ENCODE measurements at places on chromosomes 16 and 17.

DNA sequence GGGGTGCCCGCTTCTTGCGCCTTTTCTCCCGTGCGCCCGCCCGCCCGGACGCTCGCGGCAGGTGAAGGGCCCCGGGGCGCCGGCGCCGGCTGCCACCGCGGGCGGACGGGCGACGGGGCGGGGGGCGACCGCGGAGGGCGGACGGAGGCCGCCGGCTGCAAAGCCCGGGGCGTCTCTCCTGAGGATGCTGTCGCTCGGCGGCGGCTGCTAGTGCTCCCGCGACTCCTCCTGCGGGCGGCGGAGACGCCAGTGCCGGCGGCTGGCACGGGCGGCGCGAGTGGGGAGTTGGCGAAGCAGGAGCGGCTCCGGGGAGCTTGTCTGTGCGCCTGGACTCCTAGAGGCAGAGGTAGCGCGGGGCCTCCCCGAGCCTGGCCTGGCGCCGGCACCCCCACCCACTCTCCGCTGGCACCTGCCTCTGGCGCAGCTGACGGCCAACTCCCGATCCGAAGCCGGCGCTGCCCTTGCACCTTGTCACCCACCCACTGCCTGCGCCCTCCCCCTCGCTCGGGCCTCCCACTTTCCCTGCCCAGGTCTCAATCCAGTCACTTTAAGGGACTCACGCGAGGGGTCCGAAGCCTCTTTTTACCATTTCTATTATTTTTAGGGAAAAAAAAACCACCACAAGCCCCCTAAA lies at the start of gene FAM20A:
Gene FAM20A, minus strand, starts transcription at position 437 of the 634 bp plus-strand sequence. CDS start 701 bp downstream, outside the sequence.
- DNase-seq, result peak; percentile 34

DNA sequence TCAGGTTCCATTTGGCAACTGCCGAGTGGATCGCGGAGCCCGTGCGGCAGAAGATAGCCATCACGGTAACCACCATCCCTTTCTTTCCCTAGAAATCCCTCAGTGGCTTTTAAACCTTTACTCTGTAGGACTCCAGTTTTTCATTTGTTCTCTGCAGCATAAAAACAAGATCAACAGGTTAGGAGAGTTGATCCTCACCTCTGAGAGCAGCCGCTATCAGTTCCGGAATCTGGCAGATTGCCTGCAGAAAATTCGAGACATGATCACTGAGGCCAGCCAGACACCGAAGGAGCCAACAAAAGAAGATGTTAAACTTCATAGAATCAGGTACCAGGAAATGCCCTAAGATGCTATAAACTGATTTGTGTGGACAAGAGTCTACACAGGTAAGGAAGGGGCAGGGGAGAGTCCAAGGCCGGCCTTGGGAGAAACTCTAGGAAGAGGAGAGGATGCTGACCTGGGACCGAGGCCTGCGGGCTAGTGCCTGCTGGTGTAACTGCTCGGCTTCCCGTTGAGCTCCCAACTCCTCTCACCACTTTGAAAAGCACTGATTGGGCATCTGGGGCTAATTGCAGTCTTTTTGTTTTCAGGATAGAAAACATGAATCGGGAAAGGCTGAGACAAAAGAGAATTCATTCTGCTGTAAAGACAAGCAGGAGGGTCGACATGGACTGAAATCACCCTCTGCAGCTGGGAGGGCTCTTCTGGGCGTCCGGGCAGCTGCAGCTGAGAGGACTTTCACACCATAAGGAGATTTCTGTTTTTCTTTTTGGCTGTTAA lies 8.1 kb downstream of the MRPL58 start:
- no peak for DNase-seq

DNA sequence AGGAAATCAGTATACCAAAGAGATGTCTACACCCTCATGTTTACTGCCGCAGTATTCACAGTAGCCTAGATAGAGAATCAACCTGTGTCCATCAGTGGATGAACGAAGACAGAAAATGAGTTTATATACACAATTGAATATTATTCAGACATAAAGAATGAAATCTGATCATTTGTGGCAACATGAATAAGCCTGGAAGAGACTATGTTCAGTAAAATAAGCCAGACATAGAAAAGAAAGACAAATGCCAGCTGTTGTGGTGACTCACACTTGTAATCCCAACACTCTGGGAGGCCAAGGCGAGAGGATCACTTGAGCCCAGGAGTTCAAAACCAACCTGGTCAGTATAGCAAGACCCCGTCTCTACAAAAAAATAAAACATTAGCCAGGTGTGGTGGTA lies 16.1 kb downstream of the NUDT16L1 start:
- DNase-seq, result peak; percentile 18

DNA sequence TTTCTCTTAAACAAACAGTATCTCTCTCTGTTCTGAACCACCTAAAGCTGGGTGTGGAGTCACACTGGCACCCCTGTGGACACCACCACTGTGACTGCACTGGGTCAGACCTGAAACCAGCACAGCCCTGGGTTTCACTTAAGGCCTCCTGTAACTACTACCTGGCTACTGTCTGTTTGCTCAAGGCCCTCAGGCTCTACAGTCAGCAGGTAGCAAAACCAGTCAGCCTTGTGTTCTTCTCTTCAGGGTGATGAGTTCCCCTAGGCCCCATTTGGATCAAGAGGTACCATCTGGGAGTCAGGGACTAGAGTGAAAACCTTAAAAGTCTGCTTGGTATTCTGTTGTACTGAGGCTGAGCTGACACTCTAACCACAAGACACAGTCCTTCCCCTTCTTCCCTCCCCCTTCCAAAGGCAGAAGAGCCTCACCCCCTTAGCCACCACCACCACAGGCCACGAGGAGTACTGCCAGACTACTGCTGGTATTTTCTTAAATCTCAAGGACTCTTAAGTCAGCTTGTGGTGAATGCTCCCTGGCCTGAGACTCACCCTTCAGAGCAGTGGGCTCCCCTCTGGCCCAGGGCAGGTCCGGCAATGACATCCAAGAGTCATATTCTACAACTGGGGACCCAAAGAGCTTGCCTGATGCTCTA lies 153.2 kb upstream of the MON1B start:
- DNase-seq, result no peak

GRCh38 chr17:17823433-17824118 lies 13.2 kb downstream of the SREBF1 start:
- peak; percentile 69 for DNase-seq

GRCh38 chr17:80339118-80339517 lies 75.8 kb upstream of the ENDOV start:
- DNase-seq, result no peak

- peak; percentile 66 for DNase-seq
Observed at GRCh38 chr16:49620158-49620868, 235.6 kb downstream of the ZNF423 start.

DNA sequence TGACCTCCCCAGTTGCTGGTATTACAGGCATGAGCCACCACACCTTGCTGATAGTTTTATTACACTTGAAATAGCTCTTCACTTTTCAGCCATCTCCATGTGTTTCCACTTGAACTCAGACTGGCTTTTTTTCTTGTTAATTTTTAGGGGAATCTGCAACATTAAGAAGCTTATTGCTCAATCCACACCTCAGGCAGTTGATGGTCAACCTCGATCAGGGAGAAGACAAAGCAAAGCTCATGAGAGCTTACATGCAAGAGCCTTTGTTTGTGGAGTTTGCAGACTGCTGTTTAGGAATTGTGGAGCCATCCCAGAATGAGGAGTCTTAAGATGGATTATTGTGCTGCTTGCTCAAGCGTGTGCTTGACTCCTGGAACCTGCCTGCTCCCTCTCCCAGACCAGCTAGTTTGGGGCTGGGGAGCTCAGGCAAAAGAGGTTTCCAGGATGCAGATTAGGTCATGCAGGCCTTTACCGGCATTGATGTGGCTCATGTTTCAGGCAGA lies 8.6 kb downstream of the ZNHIT3 start:
- peak; percentile 60 for DNase-seq

- DNase-seq, result peak; percentile 75
Observed at GRCh38 chr17:1908699-1909309, 79.0 kb downstream of the RPA1 start.

- DNase-seq, result no peak
Observed at GRCh38 chr17:18039535-18040260, 490 bp downstream of the GID4 start.

- DNase-seq, result no peak
Observed at GRCh38 chr17:49635121-49635520, 42.8 kb downstream of the SPOP start.

DNA sequence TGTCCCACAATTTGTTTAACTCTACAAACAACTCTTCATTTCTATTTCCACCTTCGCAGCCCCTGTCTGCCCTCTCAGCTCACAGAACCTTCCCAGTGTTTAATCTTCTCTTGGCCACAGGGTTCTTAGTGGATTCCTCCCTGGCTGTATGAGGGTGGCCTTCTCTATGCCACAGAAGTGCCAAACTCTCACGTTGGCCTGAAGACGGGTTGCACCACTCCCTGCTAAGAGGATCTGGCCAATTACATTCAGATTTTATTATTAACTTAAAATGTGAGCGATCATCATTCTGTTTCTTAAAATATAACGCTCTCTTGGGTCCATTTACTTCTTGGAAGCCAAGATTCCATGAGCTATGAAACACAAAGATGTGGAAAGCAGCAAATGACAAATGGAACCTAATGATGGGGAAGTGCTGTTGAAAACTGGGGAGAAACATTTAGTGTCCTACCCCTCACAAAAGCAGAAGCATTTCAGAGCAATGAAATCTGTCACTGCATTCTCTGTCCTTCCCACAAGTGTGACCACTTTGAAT lies 91.3 kb upstream of the NOG start:
- DNase-seq, result no peak

GRCh38 chr17:63476854-63477479 lies at the start of gene ACE:
Gene ACE, plus strand, starts transcription at chr17:63477061. Its CDS starts 34 bp downstream, at chr17:63477095.
- no peak for DNase-seq

GRCh38 chr16:86016201-86016965 lies 117.4 kb downstream of the IRF8 start:
- peak; percentile 65 for DNase-seq

DNA sequence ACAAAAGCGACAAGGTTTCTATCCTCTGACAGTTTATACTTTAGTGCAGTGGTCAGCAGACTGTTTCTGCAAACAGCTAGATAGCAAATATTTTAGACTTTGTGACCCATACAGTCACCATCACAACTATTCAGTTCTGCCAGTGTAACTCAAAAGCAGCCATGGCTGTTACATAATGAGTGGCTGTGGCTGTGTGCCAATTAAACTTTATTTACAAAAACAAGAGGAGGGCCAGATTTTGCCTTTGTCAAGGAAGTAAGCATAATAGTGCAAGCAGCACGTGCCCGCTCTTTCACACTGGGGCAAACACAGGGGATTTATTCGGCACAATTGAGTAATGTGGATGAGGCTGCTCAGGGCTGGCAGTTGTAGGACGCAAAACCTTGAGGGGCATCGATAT lies 551.5 kb downstream of the MAF start:
- no peak for DNase-seq

DNA sequence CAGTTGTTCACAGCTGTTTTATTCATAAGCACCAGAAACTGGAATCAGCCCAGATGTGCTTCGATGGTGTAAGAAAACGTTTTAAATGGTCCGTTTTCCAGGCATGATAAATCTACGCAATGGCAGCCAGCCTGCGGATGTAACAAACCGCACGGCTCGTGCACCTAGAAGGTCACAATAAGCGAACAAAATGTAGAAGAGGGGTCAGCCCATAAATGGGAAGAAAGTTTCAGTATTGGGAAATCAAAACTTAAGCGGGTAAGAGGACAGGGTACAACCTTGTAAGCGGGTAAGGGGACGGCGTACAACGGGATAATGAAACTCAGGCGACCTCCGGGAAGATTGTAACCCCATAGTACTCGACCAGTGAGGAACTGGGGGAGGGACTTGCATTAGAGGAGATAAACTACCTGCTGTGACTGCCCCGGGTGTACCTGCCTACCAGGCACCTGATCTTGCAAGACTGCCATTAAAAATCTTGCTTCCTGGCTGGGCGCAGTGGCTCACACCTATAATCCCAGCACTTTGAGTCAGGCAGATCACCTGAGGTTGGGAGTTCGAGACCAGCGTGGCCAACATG lies 66.6 kb downstream of the ANKRD11 start:
- DNase-seq, result no peak

DNA sequence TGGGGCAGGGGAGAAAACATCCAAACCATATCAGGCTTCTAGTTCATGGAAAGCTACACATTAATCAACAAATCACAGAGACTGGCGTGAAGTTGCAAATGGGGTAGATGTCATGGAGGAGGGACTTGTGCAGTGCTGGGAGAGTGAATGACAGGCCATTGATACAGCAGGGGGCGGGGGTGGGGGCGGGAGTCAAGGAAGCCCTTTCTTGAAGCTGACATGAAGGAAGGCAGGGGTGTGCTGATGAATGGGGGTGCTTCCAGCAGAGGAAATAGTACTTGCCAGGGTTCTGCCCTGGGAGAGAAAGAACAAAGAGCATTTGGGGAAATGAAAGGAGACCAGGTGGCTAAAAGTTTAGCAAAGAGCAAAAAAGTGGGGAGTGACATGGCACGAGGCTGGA lies 269.9 kb downstream of the SHISA9 start:
- DNase-seq, result no peak

GRCh38 chr17:83079352-83079747 lies at the start of gene METRNL:
Gene METRNL, plus strand, starts transcription at chr17:83079609. Its CDS starts 207 bp downstream, at chr17:83079816.
- DNase-seq, result peak; percentile 70

DNA sequence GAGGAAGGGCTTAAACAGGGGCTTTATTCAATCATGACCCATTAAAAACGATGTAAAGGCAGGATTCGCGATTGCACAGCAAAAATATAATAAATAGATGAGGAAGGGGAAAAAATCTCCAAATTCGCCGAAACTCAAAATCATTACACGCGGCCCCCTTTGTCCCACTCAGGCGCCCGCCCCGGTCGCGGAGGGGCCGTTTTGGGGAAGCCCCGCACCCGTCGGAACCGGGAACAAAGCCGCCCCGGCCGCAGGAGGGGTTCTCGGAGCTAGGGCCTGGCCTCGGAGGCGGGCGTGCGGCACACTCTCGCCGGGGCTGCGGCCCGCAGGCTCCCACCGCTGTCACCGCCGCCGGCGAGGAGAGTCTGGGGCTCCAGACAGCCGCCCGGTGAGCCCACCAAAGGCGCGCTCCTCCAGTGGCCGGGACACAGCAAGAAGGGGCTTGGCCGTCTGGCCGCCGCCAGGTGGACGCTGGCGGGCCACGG lies 521 bp downstream of the C16orf87 start:
- peak; percentile 6 for DNase-seq

DNA sequence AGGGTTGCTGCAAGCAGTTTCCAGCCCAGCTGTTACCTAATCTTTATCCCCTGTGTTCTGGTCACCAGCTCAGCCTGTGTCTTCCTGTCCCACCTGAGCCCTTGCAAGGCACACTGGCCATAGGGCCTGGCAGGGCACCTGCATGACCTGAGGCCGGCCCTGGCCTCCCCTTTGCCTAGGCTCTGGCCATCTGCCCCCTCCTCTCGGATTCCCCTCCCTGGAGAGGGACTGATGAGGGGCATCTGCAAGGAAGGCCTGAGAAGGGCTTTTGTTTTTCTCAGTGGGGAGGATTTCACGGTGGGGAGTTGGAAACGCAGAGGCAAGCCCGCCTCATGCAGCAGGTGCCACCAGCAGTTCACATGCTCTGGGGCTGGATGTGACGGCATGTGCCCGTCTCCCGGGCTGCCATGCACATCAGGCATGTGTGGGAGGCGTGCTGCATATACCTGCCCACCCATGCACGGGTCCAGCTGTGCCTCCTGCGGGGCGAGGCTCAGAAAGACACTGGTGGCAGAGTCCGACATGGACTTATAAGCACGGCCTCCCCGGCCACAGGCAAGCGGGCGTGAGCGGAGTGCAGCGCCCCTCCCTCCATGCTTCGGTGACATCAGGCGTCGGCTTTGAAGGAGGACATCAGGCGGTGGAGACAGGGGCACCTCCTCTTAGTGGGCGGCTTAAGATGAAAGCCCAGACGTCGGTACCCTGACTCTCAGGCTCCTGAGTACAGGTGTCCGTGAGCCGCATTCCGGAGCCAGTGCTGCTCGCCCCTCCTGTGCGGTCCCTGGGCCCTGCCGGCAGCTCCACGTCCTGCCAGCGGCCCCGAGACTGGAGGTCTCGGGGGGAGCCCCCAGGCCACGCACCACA lies 16.5 kb downstream of the ASPSCR1 start:
- no peak for DNase-seq

Data from AG10803 (cell line).